CD4-positive, alpha-beta T cell treated with Interleukin-10 for 1 hour (primary cell): ENCODE measurements at places on chromosomes 12 and 14.

DNA sequence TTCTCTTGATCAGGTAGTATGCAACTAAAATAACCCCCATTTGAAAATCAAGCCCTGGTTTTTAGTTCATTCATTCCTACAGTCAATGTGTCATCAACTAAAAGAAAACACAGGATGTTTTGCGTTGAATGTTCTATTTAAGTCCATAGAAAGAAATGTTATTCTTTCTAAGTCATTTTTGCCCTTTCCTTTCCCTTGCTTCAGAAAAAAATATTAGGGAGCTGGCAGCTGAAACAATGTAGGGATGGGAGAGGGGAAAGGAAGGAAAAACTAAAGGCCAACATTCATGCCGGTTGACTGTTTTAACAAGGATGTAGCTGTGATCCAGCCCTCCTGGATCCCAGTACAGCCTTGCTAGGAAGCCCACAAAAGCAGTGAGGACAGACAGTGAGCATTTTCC is 155.1 kb downstream of the BTG1 start:
- no peak for DNase-seq

- DNase-seq = no peak
Measured at GRCh38 chr12:105822131-105823105, 316.3 kb downstream of the NUAK1 start.

GRCh38 chr12:80679346-80680131 is 27.9 kb upstream of the MYF6 start:
- DNase-seq = no peak

- DNase-seq = no peak
Measured at GRCh38 chr12:53143355-53143754, 37.2 kb upstream of the ZNF740 start.

- no peak for DNase-seq
Measured at GRCh38 chr14:70254476-70254961, 65.8 kb upstream of the SLC8A3 start.

- DNase-seq = no peak
Measured at GRCh38 chr14:63480599-63480998, 62.6 kb downstream of the PPP2R5E start.

DNA sequence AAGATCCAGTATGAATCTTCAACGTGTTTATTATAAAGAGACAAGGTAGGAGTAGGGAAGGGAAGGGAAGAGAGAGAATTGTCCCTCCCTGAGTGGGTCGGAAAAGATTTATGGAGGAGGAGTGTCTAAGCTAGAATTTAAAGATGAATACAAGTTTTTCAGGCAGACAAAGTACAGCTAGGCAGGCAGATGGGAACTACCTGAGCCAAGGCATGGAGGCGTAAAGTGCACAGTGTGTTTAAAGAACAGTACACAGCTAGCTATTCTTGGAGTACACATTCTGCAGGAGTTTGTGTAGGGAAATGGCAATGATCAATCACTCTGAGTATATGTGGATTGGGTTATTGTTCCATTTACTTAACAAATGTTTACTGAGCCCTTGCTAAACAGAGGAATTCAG is 20.1 kb downstream of the PLEKHG7 start:
- no peak for DNase-seq

GRCh38 chr14:23371865-23372264 is 744 bp upstream of the IL25 start:
- no peak for DNase-seq

GRCh38 chr12:42221726-42222125 is 16.3 kb downstream of the YAF2 start:
- no peak for DNase-seq

DNA sequence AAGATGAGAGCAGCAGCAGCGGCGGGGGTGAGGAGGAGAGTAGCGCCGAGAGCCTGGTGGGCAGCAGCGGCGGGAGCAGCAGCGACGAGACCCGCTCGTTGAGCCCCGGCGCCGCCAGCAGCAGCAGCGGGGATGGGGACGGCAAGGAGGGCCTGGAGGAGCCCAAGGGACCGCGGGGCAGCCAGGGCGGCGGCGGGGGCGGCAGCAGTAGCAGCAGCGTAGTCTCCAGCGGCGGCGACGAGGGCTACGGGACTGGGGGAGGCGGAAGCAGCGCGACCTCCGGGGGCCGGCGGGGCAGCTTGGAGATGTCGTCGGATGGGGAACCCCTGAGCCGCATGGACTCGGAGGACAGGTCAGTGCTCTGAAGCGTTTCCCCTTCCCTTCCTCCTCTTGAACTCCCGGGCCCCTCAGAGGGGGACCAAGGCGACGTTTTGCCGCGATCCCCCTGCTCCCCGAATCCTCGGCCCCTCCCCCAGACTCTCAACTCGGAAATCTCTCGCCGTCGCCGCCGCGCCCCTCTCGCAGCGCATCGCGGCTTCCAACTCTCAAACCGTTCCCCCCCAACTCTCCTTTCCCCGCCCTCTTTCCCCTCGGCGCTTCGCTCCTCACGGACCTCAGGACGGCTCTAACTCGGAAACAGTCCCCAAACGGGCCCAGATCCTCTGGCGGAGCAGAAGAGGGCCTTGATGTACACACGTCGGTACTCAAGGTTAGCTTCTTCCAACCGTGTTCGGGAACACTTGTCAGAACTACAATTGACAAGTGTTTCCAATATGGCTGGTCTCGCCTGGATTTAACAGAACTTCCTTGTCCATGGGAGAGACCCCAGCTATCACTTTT is 947 bp downstream of the AEBP2 start:
- DNase-seq = peak; percentile 66
